ENCODE measurements at places on chromosomes 11 and 22.

DNA sequence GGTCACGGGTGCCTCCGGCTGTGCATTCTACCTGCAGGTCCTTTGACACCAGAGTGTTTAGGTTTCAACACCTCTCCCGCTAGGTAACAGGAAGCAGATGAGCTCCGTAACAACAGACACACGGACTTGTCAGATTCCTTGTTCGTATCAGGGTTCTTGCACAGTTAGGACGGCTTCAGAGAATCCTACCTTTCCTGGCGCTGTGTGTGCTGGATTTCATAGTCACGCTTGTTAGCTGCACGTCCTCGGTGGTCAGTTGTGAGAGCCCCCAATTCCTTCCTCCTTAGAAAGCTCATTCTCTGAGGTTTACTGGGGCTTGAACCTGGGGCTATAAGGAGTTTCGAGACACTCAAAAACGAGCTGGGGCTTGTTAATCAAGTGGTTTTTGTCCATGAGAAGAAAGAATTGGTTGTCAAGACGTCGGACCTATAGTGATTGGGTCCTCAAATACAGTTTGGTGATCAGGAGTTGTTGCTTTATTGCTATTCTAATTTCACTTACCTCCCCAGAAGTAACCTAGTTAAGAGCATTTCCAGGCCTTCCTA, 664 bp downstream of the DDB2 start:
- no peak for DNase-seq

DNA sequence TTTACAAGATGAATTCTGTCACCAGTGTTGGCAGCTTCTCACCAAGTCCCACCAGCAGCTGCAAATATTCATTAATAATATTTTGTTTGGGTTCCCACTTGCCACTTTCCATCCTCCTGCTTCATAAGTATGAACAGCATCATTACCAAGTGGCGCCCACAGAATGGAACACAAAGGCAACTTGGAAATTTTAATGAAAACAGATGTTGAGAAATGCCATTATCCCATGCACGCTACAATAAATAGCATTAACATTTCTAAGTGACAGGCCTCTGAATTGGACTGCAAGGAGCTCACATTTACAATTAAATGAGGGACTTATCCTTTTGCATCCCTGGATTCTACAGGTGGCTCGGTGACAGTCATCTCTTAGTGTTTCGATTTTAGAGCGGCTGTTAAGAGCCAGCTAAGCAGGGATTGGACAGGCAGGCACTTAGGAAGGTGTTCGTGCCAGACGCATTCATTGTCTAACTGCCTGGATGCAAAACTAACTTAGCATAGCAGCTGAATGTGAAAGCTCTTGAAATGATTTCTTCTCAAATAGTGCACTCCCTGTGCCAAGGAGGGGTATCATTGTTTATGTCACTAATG, 170.3 kb downstream of the KIRREL3 start:
- DNase-seq, result no peak

DNA sequence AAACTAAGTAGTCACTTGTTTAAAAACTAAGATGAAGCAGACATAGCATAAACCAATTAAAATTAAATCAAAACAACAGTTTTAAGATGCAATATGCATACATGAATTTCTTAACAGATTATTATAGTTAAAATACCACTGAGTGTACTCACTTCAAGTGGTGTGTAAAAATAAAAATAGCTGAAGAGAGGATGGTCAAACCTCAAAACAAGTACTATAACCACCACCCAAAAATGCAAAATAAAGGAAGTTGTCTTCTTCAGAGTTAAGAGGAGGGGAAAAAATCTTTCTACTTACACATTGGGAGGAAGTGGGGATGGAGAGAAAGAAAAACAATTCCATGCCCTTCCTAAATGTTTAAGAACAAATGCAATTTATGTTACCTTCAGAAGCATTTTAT, 31.9 kb downstream of the RRAS2 start:
- no peak for DNase-seq

- no peak for DNase-seq
Observed at GRCh38 chr11:36249246-36249645, 40.0 kb downstream of the COMMD9 start.

DNA sequence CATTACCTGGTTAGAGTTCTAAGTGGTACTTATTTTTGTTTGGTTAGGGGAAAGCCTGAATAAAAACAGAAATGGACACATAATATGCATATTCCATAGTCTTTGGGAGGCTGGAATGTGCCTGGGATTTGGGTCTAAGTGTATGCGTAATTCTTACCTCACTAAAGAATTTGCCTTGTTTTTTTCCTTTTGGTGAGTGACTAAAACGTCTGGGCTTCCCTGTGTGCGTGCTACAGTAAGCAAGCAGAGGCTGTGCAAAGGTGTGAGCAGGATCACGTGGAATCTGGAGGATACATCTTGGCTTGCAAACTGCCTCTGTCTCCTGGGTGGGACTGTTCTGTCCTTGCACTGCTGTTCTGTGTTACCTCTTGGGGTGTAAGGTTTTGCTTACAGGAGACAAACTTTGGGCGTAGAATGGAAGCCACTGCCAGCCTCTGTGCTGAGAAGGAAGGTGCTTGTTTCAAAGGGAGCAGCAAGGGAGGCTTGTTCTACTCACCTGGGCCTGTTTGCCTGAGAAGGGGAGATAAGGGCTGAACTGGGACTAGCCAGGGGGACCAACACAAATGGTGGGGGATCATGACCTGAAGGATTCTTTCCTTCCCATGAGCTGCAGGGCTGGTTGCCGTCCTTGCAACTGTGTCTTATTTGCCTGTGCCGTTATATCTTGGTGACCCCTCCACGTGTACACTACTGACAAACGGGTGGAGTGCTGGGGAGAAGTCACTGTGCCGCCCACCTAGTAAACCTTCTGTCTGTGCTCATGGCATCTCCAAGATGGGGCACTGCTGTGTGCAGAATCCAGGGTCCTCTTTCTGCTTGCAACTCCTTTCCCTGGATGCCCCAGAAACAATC, 4.5 kb downstream of the NEAT1 start:
- DNase-seq, result no peak

DNA sequence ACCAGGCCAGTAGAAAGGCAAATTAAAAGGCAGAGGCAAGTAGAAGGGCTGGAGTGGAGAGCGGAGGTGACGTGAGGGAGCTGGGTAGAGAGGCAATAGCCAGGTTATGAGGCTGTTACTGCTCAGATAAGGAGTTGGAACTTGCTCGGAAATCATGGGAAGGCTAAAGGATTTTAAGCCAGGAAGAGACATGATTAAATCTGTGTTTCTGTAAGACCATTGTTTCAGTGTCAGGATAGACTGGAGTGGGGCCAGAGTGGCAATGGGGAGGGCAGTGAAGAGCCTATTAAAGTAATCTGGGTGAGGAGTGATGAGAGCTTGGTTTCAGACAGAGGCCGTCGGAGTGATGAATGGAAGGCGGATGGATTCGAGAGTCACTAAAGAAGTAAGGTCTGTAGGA, 39.0 kb downstream of the GRAMD1B start:
- no peak for DNase-seq

- DNase-seq, result no peak
Observed at GRCh38 chr11:1157341-1157644, 460 bp upstream of the MUC5AC start.

- no peak for DNase-seq
Observed at GRCh38 chr11:12459865-12460444, 82.6 kb downstream of the PARVA start.

DNA sequence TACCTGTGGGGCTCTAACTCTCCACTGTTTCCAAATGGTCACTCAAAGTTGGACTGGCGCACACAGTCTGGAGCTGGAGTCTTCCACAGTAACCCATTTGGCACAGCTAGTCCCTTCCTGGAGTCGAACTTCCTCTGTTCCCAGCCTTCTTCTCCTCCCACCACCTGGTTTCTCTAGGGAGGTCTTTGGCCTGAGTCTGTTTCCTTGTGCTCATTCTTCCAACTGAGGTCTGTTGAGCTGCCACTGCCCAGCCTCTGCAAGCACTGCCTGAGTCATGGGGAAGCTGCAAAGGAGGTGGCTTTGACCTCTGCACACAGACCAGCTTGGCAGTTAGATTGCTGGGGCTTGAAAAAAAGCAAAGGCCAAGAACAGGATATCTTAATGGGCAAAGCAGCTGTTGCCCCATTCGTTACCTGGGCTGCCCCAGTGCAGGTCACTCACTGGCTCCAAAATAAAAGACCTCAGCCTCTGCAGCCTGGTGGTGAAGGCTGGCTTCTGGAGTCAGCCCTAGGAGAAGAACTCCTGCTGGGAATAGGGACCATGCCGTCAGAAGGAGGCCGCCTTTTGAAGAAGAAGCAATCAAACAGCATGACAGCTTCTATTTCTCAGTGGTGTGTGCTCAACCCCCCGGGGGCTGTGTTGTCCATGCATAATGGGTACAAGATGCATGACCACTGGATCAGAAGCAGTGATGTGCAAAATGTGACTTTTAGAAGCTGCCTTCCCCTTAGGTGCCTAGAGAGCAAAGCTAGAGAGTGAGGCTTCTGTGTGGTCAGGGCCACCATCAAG, 3.0 kb downstream of the ADAMTS15 start:
- DNase-seq, result no peak

DNA sequence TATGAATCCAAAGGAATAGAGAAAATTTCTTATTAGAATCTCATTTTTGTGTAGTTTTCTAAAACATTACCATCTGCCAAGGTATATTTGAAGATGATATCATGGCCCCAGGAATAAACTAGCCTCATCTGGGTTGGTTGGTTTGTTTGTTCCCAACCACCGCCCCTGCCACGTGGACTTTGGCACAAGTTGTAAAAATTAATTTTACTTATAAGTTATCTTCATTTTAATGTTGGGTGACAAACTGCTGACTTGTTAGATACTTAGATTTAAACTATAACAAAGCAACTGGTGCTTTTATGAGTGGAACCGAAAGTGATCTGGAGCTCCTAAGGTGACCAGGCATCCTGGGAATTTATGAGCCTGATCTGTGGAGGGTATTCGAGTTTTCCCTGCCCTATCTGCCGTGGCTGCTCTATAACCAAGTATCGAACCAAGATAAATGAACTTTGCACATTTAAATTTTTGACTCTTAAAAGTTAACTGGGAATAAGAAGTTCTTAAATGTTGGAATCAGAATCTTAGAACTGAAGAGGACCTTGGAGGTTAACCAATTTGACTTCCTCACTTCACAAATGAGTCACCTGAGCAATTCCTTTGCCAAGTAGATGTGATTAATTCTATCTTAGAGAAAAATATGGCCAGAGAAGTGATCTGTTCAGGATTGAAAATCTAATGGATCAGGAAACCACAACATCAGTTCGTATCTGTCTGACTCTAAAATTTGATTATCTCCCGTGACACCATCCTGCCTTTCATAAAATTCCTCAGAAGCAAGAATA, 129.1 kb upstream of the ARHGAP42 start:
- DNase-seq, result no peak

DNA sequence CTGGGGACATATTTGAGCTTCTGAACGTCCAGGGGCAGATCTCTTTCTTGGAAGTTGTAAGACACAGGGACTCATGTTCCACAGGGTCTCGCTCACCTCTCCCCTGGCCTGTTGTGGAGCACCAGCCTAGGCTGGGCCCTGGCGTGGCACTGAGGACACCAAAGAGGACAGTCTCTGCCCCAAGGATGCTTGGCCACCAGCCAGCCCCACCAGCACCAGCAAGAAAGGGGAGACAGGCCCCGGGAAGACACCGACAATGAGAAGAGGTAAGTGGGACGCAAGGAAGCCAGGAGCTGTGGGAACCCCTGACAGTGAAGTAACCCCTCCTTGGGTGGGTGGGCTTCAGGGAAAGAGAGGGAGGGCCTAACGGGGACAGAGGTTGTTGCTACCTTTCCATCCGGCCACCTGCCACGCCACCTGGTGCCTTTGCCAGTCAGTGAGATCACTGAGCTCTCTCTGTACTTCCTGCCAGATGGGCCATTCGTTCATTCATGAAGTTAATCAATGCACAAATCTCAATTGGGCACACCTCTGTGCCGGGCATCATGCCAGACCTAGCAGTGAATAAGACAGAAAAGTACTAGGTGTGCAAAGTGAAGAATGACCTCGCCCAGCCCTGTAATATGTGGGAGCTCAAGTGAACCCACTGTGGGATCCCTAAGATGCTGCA, 11.1 kb downstream of the APOL5 start:
- DNase-seq, result no peak

DNA sequence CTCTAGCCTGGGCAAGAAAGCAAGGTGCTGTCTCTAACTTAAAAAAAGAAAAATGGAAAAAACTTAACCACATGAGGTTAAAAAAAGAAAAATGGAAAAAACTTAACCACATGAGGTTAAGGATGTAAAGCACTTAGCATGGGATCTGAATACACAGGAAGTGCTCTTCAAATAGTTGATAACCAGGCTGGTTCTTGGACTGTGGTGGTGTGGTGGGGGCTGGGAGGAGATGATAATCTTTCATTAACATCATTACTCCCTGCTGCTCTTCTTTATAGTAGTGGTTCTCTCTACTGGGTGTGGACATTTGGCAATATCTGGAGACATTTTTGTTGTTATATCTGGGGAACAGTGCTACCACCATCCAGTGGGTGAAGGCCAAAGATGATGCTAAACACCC, 88.4 kb downstream of the TTC17 start:
- no peak for DNase-seq

- DNase-seq, result no peak
Observed at GRCh38 chr11:80388536-80388935, 947.7 kb upstream of the TENM4 start.

DNA sequence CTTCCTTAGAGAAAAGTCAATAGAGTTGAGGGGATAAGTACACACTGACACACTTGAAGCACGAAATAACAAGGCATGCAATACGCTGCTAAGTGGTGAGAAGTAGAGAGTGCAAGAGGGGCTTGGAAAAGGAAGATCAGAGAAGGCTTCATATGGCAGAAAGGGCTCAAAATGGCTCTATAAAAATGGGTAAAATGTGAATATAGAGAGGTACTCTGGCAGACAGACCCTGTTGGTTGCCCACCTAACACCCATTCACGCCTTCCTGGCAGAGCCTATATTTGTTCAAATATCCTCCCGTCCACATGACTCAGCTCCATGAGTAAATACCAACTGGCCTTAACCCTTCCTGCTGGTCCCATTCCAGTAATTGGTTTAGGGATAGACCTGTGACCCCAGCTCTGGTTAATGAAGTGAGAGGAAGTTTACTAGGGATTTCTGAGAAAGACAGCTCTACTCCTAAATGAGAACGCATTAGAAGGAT, 38.9 kb upstream of the CCDC34 start:
- DNase-seq, result no peak

GRCh38 chr11:85316967-85317366, 310.2 kb downstream of the DLG2 start:
- DNase-seq, result no peak

GRCh38 chr11:73248526-73249185, 23.5 kb upstream of the P2RY6 start:
- DNase-seq, result no peak

DNA sequence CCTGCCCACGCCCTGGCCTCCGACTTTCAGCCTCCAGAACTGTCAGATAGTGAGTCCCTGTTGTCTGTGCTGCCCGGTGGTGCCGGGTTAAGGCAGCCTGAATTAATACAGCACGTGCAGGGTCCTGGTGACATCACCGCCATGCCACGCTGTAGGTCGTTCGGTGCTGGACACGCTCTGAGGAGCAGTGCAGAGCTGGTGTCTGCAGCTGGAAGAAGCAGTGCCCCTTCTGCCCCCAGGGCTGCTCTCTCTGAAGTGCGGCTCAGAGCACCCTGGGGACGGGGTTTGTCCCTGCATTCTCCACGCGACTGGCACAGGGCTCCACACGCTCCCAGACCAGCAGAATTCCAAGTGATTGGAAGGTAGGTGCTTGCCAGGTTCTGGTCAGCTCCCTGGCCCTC, 831.5 kb downstream of the TBC1D22A start:
- no peak for DNase-seq

GRCh38 chr22:22474733-22475132, 33.8 kb downstream of the ZNF280B start:
- DNase-seq, result no peak

GRCh38 chr11:65932558-65932919, 12.7 kb upstream of the TSGA10IP start:
- DNase-seq, result no peak

All from effector memory CD8-positive, alpha-beta T cell (primary cell).